Thoracic aorta (tissue), 2 donors: ENCODE measurements at places on chromosomes 12 and 14. TPM values are rescaled to one million over a fixed set of nuclear protein-coding genes. Genes with fewer than 3 reads are reported as not detected.

GRCh38 chr12:120847814-120848213 lies 56.3 kb downstream of the SPPL3 start:
- DNase-seq = no peak

GRCh38 chr14:51167587-51168214 lies 72.3 kb upstream of the TMX1 start:
- no peak for DNase-seq

- DNase-seq = no peak
Measured at GRCh38 chr12:71139153-71139735, 18.6 kb downstream of the TSPAN8 start.

DNA sequence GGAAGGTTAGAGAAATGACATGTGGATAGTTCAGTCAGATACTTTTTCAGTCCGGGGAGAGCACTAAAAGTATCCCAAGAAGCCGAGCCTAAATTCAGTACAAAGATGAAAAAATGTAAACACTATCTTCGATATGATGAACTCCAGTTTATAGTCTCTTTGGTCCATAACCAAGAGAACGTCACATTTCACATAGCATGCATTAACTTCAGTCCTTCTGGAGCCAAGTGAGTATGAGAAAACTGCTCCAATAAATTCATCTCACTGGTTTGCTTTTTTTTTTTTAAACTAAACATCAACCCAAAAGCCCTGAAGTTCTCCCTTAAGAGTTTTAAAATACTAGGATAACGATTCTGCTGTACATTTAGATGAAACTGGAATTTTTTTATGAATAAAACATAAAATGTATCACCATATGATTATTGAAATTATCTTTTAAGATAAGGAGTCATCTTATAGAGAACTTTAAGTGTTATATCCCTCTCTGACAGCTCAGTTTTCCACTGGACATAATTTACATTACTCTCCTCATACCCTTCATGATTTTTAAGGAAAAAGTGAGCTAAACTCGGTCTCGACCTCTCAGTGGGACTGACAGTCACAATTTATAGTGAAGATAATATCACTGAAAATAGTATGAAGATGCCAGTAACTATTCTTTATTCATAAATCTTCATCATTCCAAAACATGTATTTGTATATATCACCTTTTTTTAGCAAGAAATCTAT lies 841.5 kb upstream of the FLRT2 start:
- DNase-seq = no peak

GRCh38 chr14:34404416-34404815 lies 57.6 kb downstream of the SPTSSA start:
- no peak for DNase-seq

DNA sequence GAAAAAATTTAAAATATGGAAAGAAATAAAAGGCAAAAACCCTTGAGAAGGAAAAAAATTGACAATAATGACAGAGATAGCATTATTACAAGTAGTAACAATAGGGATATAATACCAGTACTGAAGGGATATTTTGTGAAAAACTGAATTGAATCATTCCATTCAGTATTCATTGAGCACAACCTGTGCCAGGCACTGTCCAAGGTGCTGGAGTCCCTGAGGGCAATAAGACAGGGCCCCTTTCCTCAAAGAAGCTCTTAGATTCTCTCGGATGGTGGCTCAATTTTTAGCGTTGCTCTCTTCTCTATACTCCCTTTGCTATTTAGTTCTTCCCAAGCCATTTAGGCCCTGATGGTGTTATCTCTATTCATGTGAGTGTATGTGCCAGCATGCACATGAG lies 34.3 kb upstream of the GAS2L3 start:
- DNase-seq = no peak

DNA sequence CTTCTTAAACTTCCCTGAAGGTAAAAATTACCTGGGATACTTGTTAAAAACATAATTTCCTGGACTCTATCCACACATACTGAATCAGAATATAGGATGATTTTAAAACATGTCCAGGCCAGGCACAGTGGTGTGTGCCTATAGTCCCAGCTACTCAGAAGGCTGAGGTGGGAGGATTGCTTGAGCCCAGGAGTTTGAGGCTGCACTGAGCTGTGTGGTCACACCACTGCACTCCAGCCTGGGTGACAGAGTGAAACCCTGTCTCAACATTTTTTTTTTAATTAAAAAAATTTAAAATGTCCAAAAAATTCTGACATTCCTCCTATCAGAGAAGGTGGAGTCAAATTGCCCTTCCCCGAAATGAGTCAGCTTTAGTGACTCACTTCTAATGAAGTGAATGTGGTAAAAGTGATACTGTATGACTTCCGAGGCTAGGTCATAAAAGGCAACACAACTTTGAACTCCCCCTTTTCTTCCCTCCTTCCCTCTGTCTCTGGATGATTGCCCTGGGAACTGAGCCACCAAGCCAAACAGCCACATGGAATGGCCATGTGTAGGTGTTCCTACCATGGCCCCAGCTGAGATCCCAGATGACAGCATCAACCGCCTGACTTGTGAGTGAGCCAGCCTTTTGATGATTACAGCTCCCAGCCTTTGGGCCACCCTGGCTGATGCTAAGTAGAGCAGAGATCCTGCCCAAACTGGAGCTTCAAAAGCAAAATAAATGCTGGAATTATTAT lies 36.3 kb downstream of the LIMA1 start:
- DNase-seq = peak; percentile 80

DNA sequence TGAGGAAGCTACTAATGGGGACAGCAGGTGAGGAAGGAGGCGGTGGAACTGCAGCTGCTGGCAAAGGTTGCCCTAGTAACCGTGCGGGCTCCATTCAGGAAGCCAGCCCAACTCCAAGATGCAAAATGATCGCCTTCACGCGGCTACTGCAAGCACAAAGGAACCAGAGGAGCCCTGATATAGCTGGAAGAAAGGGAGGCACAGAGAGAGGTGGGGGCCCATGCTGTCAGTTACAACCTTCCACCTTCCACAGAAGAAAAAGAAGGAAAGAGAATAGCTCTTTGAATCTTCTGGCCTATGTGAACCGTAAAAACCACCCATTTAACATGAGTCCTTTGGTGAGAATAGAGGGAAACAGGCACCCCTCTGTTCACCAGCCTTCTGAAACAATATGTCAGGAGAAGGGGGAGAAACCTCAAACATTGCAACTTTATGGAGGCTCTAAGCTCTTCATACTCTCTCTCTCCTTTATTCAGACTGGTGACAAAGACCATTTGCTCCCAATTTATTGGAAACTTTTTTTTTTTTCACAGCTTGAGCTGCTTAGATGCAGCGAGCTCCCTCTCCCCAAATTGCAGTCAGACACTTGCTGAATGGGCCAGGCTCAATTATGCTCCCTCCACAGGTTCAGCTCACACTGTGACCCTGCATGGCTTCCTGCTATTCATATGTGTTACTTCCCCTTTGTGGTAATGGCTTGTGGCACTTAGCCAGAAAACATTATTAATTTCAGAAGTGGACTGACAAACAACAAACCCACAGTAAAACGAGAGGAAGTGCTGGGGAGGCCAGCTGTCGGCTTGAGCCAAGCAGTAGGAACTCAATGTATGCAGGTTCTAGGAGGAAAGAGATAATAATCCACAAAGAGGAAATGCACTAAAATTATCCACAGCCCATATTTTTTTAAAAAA lies 6.2 kb downstream of the DUSP6 start:
- DNase-seq = no peak

DNA sequence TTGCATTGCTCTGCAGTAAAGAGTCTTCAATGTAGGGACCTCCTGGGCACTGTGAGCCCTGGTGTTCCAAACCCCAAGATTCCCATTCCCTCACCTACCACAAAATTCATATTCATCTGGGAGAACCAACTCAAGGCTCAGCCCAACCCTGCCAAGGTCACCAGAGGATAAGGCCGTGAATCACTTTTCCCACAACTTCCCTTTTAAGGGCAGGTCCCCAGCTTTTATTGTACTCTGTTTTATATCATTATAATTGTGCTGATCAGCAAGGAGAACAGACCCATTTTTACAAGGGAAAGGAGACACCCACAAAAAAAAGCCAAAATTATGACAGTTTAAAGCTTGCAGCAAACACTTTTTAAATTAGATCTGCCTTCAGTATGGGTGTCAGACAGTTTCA lies 363.0 kb upstream of the FKBP4 start:
- DNase-seq = no peak

- DNase-seq = no peak
Measured at GRCh38 chr12:52185400-52185967, 6.3 kb downstream of the KRT80 start.

DNA sequence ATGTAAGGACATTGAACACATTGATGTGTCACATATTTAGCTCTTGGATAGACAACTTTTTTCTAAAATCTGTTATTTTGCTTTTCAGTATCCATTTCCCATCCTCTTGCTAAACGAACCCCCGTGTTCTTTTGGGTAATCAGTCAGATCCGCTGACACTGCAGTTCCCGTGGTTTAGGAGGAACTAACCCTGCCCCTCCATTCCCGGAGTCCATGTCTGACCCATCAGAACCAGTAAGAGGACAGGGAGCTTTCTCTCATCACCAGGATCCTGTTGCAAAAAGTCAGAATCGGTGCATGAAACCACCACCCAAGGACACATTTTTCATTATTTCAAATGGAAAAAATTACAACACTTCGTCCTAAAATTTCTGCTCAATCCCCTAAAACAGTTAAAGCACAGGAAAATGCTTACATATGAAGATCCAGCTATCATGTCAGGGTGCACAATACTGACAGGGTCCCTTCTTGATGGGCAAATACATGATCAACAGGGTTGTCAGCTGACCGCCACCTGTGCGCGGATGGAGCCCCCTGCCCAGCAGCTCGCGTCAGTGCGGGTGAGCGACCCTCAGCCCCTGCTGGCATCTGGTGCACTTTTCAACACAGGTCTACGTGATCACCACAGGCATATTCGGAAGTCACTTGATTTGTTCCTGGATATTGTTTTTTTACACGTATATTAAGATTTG lies 276.8 kb downstream of the ADGRD1 start:
- no peak for DNase-seq

CPNE8 gene
- total RNA-seq = 42.4 TPM

CCDC175 gene
- not detected for total RNA-seq

CLEC6A gene
- not detected for total RNA-seq

PCNX4 gene
- total RNA-seq = 73.2 TPM

TMEM121 gene
- total RNA-seq = 2.6 TPM

SLC22A17 gene
- total RNA-seq = 72.3 TPM
